ENCODE measurements at places on chromosomes 1 and 21.
A peak's percentile ranks its signal among the peaks of the same experiment; 100 is the strongest.

DNA sequence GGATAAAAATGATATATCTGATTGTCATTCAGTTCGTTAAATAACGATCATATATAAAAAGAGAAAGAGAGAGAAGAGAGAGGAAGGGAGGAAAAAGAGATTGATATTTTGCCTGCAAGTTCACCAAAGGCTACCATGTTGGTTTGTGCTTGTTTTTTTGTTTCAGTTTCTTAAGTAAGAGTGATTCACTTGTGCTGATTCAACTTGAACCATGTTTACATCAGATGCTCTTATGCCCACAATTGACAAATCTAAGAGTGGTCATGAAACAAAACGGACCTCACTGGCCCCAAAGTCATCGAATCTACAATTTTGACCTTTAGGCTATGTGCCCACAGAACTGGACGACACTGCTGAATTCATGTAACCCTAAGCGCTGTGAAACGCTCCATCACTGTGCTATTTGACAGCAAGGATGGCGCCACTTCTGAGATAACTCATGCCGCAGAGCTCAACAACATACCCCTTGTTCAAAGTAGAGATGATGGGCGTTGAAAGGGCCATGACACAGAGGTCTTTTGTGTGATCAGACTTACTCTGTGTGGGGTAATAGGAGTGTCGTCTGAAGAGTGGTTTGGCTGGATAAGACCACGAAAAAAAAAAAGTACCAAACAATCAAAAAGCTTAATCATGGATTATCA is 481.4 kb downstream of the SETD4 start:
- peak; percentile 34 for DNase-seq

DNA sequence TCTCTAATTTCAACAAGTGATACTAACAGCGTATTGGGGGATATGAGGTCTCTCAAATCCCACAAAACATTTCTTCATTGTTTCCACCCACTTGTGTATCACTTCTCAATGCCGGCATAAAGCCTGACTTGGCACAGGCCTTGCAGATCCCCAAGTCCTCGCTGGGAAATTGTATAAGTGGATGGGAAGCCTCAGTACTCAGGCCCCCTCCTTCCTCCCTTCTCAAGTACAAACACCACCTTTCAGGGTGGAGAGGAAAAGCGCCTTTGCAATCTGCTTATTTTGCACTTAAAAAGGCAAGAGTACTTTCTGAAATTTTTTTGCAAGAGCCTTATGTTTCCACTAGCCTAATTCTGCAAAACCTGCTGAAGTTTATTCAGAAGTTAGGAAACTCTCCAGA is 25.8 kb upstream of the KLHDC8A start:
- DNase-seq = no peak

GRCh38 chr1:161952607-161953172 is 71.0 kb downstream of the OLFML2B start:
- no peak for DNase-seq

- DNase-seq = no peak
Observed at GRCh38 chr1:35201631-35202030, 8.7 kb upstream of the SFPQ start.

DNA sequence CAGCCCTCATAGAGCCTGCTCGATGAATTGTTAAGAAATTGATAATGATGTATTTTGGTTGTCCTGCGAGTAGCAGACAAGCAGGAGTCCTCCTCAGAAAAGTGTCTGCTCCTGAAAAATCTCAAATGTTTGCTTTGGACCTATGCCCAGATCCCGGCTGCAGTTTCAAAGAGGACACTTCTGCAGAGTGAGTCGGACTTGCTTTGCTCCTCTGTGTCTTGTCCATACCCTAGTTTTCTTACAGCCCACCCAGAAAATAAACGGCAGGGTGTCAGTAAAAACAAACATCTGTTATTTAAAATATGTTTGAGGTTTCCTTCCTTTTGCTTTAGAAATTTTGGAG is 2.8 kb downstream of the S100A10 start:
- DNase-seq = peak; percentile 83

DNA sequence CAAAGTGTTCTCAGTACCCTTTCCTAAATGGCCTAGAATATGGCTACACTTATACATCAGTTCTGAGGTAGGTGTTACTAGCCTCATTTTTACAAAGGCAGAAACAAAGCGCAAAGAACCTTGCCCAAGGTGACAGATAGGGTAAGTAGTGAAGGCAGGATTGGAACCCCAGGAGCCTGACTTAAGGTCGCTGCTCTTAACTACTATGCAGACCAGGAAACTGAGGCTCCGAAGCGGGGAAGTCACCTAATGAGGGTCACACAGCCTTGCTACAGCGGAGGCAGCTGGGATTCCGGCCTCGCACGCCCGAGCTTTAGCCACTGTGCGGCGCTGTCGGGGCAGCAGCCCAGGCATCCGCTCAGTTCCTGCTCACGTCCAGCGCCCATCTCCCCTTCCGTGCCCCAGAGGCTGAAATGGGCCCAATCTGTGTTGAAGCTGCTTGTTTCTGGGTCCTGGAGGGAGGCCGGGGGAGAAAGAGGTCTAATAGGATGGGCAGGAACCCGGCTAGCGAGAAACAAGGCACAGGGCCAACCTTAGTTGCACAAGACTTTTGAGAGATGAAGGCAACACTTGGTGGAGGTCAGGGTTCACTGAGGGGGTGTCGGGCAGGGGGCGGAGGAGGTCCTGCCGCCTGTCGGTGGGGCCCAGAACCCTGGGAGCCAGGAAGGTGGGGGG is 1.4 kb upstream of the FOXD2 start:
- peak; percentile 80 for DNase-seq

- DNase-seq = no peak
Observed at GRCh38 chr1:153113416-153113815, at the start of gene SPRR2F. SPRR2F (minus strand) TSS chr1:153113516; CDS start chr1:153112733, 783 bp downstream.

DNA sequence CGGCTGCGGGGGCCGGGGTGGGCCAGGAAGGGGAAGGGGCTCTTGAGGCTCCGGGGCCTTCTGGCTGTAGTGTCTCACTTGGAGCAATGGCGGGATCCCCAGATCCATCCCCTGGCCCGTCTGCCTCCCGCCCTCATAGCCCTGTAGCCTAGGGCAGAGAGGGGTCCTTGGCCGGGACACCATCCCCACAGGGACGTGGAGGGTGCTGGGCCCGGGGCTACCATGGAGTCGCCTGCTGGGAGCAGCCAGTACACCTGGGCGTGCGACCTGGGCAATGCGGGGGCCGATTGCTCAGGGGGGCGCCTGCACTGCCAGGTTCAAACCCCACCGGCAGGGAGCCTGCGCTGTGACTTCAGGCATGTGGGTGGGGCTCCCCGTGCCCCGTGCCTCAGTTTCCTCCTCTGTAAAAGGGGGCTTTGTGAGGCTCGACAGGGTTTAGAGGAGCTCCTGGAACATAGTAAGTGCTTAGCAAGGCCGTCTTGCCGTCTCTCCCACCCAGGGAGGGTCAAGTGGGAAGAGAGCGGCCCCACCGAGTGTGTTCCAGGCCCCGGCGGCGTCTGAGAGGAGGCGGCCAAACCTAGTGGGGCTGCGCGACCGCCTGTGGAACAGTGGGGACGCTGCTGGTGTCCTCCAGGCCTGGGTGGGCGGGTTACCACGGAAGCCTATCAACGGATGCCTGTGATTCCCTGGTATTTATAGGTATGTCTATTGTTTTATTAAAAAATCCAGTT is 20.8 kb downstream of the PRKCZ start:
- no peak for DNase-seq

DNA sequence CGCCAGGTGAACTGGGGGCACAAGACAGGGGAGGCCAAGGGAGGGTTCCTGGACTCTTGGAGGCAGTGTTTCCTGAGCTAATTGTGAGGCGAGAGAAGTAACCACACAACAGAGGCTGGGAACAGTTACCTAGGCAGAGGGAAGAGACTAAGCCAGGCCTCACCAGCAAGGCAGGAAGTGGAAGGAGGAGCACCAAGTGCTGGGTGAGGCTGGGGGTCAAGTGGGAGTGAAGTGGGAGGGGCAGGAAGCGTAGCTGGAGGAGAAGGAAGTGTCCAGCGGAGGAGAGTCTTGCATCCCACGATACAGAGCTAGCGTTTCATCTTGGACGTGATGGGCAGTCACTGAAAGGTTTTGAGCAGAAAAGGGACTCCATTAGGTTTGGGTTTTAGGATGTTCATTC is 48.3 kb upstream of the CAPZB start:
- peak; percentile 5 for DNase-seq

- no peak for DNase-seq
Observed at GRCh38 chr1:145719230-145720079, at the start of gene CD160. CD160 (plus strand) TSS chr1:145719499; CDS start chr1:145728328, 8,829 bp downstream.

DNA sequence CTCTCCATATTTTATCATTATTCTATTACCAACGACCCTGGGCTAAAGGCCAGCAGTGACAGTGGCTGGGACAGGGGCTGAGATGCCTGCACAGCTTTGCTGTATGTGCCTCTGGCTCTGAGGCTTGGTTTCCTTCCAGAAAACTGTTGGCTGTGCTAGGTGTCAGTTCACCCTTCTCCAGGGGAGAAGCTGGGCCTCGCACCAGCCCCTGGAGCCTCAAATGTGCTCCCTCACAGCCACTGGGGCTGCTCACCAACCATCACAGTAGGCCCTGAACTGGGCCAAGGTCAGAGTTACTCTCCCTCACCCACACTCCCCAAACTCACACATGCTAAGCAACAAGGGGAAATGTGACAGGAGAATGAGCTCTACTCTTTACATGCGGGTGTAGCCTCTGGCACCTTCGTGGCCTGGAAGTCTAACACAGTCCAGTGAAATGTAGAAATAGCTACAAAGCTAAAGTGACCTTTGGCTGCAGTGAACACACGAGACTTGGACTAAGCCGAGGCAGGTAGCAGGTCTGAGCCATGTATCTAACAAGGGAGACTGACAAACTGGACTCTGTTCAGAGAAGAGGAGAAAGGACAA is 4.7 kb upstream of the CD160 start:
- DNase-seq = no peak

DNA sequence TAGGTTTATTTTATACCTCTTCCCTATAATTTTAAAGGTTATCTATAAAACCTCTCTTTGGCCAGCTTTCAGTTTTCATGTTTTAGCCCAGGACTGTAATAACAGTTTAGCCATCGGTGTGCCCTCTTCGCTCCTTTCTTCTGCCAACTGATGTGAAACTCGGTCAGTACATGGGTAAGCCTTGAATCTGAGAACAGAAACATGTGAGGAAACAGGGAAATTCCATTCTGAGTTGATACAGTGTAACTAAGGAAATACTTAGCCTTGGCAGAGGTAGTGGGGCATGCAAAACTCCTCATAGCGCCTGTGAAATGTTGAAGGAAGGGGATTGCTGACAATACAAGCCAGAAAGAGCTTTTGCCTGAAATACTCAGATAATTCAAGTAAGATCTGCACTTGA is 465.2 kb downstream of the NCAM2 start:
- DNase-seq = peak; percentile 37

DNA sequence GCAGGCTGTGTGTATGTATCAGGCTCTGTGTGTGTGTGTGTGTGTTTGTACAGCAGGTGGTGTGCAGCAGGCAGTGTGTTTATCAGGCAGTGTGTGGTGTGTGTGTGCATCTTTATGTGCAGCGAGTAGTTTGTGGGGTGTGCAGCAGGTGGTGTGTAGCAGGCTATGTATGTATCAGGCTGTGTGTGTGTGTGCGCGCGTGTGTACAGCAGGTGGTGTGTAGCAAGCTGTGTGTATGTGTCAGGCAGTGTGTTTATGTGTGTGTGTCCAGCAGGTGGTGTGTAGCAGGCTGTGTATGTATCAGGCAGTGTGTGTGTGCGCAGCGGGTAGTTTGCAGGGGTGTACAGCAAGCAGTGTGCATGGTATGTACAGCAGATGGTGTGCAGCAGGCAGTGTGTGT is 29.0 kb downstream of the PTPRF start:
- no peak for DNase-seq

- no peak for DNase-seq
Observed at GRCh38 chr1:35064265-35064664, 14.9 kb upstream of the ZMYM1 start.

GRCh38 chr1:171251042-171251951 is 3.0 kb downstream of the FMO1 start:
- DNase-seq = peak; percentile 66

- DNase-seq = no peak
Observed at GRCh38 chr1:209397371-209397770, 186.1 kb upstream of the CAMK1G start.

DNA sequence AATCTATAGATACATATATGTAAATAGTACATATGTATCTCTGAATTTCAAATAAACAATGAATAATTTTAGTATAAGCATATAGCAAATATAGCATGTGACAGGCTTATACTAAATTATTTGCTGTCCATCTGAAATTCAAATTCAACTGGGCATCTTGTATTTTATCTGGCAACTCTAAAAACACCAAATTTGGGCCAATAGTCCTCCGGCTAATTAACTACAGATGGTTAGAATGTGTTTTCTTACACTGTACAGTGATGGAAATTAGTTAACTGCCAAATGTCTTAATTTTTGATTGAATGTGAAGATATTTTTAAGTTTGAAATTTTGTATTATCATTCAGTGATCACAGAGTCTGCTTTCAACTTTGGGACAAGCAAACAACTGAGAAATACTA is 30.7 kb downstream of the KCNJ15 start:
- DNase-seq = no peak

- DNase-seq = no peak
Observed at GRCh38 chr1:206792939-206793607, 20.8 kb upstream of the IL10 start.

GRCh38 chr1:65068202-65069010 is 79.6 kb upstream of the AK4 start:
- peak; percentile 29 for DNase-seq

- no peak for DNase-seq
Observed at GRCh38 chr1:36523850-36524249, 41.1 kb upstream of the CSF3R start.

- no peak for DNase-seq
Observed at GRCh38 chr1:188825471-188825870, 1652.2 kb downstream of the BRINP3 start.

- DNase-seq = no peak
Observed at GRCh38 chr21:14763695-14764064, 217.6 kb upstream of the SAMSN1 start.

DNA sequence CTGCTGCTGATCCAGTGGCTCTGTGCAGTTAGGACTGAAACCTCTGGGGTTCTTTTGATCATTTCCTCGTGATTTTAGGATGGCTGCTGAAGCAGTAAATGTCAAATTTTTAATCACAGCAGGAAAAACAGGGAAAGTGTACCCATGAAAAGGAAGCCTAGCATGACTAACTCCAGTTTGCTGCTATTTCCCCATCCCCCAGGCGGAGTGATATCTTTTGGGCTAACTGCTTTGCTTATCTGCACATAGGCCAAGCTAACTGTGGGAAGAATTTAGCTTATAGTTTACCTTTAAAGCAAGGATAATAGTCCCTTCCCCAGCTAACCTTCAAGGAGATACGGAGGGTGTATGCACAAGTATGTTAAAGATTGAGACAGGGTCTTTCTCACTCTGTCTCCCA is 149.8 kb upstream of the TNR start:
- no peak for DNase-seq

DNA sequence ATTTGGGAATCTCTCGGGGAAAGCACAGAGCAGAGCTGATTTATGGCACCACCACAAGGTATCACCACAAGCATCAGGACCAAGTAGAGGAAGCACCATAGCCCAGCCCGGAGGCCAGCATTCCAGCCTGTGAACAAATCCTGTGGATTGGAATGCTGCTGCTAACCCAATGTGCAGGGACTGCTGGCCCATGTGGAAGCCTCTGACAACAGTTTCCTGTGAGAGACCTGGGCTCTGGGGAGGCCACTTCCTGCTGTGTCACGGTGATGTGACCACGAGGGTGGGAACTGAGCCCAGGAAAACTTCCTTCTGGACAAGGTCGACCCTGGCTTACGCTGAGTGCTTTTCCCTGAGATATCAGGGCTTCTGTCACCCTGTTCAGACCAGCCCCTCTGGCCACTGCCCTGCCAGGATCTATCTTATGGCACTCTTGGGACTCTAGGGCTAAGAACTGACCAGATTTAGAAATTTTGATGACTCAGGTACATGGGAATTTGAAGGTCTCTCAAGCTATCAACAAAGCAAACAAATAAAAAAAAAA is 88.3 kb upstream of the NGF start:
- DNase-seq = peak; percentile 99

GRCh38 chr1:113758631-113759332 is 504 bp downstream of the PHTF1 start:
- DNase-seq = peak; percentile 73

All from EL (cell line).